Cortex of kidney (tissue), 1 donor: ENCODE measurements at places on chromosomes 4 and X.

- no peak for DNase-seq
Measured at GRCh38 chr4:100079264-100079663, 111.0 kb downstream of the DDIT4L start.

DNA sequence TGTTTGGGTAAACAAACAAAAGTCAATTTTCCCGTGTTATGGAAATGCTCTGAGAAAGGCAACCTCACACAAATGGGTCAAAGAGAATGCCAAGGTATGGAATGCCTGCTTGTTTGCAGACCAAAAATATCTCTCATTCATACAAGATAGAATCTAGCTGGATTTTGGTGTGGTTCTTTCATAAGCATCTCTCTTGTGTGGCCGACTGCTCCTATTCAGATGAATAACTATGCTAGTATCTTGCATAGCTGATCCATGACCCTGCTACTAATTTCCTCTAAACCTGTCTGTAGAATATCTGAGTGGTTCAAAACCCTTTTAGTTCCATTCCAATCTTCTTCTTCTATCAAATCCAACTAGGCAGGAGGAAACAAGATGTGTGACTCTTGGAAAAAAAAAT lies 28.2 kb upstream of the SORBS2 start:
- no peak for DNase-seq

GRCh38 chrX:129145840-129146272 lies 377.4 kb downstream of the SMARCA1 start:
- no peak for DNase-seq

DNA sequence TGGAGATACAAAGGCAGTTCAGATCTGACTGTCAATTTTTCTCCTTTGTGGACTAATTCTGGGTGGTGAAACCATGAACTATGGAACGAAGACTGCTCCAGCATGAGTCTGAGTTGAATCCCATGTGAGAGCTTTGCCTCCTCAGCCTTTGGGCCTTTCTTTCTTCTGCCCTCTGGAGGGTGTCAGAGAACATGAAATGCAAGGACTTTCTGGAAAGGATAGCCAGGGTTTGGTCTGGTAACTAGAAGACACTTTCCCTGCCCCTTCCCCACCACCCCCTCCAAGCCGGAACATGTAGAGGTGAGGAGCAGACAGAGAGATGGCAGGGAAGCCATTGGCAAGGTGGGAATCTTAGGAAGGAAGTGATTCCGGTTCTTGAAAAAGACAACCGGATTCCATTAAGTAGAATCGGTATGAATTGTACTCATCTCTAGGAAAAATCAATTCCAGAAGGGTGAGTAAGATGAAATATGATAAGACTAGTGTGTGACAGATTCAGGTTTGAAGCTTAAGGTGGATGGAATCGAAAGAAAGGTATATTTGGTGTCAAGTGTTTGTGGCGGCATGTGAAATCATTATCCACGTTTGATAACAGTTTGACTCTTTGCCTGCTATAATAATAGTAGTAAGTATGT lies 19.0 kb downstream of the FHL1 start:
- DNase-seq = no peak

GRCh38 chr4:2732526-2732925 lies 23.6 kb downstream of the TNIP2 start:
- no peak for DNase-seq
